ENCODE measurements at places on chromosomes 11 and 22.

GRCh38 chr22:49713003-49713402, 114.7 kb downstream of the BRD1 start:
- DNase-seq: no peak

GRCh38 chr11:20261526-20261925, 101.3 kb upstream of the DBX1 start:
- DNase-seq: peak; percentile 35

- no peak for DNase-seq
Measured at GRCh38 chr22:31097941-31098631, 9.3 kb downstream of the SELENOM start.

DNA sequence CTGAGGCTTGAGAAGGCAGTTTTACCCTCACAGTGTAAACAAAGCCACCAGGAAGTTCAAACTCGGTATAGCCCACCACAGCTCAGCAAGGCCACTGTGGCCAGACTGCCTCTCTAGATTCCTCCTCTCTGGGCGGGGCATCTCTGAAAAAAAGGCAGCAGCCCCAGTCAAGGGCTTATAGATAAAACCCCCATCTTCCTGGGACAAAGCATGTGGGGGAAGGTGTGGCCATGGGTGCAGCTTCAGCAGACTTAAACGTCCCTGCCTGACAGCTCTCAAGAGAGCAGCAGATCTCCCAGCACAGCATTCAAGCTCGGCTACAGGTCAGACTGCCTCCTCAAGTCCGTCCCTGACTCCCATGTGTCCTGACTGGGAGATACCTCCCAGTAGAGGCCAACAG, 69.7 kb downstream of the TTC28 start:
- no peak for DNase-seq

- no peak for DNase-seq
Measured at GRCh38 chr11:46107408-46107718, 13.9 kb downstream of the PHF21A start.

DNA sequence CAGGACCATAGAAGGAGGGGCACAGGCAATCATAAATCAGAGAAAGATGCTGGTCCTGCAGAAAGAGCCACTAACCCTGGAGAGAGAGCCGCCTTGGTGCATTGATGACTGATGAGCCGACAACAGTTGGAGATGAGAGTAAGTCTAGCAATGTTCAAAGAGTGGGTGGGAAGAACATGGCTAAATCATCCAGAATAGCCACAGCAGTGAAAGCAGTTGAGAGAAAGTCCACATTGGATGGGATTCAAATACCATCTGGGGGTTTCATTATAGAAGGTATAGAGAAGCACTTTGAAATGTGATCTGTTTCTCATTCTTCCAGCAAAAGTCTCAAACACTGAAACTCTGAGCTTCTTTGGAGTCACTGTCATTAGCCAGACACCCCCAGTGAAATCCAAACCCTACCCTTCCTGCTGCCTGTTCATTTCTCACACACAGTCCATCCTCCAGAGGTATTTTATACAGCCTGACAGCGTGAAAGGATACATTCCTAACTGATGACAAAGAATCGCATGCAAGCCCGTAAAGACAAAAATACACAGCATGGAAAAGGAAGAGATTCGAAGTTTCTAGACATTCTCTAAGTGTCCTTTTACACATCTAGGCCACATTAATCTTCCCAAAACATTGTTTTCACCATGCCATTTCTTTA, 303.1 kb upstream of the MPPED2 start:
- DNase-seq: no peak

GRCh38 chr11:43924112-43924855, 18.2 kb upstream of the C11orf96 start:
- DNase-seq: no peak

DNA sequence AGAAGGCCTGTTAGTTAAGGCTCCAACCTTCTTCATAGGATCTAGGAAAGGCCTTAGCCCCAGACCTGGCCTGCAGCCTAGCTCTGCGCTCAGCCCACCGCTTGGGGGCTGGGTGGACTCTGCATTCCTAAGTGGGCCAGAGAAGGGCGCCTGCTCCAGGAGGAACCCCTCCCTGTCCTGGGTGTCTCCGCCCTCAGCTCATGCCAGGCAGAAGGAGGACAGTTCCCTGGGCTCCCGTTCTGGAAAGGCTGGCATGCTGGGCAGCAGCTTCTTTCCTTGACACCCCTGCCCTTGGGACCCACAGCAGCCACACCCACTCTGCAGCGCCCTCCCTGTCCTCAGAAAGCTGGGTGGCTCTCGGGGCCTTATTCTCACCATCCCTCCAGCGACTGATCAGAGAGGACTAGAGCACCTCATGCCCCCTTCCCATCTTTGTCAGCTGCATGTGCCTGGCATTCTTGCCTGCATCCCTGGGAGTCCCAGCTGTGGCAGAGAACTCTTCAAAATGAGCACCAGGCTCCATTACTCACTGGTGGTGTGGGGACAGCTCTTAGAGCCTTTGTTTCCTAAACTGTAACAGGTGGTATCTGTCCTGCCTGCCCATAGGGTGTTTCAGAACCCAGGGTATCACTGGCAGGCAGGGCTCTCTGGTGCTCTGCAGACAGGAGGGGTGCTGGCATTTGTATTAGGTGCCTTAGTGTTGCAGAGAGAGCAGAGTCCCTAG, 20.3 kb upstream of the MYRF start:
- DNase-seq: no peak

- no peak for DNase-seq
Measured at GRCh38 chr11:13336246-13336878, 58.8 kb downstream of the BMAL1 start.

DNA sequence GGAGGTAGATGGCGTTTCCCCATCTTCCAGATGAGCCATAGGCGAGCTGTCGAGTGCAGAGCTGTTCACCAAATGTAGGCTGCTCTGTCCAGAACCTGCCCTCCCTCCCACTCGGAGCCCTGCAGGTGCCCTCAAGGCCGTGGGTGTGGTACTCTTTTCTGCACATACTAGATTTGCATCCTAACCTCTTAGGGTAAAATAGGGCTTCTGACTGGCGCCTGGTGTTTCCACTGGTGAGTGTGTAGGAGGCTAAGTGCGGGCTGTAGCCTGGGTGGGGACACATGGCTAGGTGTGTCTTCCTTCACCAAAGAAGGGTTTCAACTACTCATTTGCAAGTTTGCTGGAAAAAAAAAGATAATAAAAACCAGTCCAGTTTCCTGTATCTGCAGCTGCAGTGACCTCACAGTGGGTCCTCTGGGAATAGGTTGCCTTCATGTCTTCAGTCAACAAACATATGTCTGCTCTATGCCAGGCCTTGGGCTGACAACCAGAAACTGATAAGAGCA, 8.5 kb downstream of the BIK start:
- DNase-seq: no peak

- no peak for DNase-seq
Measured at GRCh38 chr11:770642-771616, 6.4 kb downstream of the GATD1 start.

DNA sequence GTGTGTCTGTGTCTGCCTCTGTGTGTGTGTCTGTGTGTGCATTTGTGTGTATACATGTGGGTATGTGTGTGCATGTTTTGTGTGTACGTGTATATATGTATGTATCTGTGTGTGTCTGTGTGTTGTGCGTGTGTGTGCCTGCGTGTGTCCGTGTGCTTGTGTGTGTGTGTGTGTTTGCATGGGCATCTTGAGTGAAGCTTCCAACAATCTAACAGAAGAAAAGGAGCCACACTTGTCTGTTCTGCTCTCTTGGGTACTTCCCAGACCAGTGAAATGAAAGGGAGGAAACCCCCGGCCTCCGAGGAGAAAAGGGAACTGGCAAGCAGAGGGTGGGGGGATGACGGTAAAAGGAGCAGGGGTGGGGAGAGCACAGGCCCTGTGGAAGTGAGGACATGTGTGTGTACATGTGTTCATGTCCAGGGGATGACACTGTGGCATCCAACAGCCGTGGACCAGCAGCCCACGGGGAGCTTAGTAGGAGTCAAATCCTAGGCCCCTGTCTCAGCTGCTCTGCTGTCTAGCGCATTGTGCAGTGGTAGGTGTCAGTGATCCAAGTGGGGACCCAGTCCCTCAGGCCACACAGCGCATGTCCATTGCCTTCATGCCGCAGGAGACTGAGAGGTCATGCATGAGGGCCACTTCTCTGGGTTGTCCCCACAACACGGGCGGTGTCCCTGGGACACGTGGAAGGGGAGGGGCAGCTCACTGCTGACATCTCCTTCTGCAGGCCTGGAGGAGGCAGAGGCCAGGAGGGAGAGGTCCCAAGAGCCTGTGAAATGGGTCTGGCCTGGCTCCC, 8.1 kb downstream of the CSF2RB start:
- no peak for DNase-seq

DNA sequence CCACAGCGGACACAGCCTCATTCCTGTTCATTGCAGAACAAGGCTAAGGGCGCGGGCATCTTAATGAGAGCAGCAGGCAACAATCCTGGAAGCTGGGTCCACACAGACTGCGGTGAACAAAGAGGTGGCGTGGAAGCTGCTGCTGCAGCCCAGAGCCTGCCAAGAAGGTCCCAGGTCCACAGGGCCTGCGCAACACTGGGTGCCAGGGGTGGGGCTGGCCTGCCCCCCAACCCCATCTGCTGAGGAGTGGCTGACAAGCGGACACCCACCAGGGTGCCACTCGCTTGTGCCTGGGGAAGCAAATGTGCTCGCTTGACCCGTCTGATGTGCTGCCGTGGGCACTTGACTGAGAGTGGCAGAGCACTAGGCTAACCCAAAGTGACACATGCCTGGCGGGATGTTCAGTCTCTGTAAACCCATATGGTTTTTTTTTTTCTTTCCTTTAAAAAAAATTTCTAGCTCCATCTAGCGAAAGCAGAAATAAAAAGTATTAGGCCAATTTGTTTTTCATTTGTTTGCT, 83.2 kb upstream of the PITPNB start:
- DNase-seq: no peak

DNA sequence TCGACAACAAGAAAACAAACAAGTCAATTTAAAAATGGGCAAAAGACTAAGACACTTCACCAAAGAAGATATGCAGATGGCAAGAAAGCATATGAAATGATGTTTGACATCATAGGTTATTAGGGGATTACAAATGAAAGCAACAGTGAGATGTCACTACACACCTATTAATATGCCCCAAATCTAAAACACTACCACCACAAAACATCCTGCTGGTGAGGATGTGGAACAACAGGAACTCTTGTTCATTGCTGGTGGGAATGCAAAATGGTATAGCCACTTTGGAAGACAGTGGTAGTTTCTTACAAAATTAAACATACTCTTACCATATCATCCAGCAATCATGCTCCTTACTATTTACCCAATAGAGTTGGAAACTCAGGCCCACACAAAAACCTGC, 29.0 kb downstream of the PRRG4 start:
- DNase-seq: no peak

DNA sequence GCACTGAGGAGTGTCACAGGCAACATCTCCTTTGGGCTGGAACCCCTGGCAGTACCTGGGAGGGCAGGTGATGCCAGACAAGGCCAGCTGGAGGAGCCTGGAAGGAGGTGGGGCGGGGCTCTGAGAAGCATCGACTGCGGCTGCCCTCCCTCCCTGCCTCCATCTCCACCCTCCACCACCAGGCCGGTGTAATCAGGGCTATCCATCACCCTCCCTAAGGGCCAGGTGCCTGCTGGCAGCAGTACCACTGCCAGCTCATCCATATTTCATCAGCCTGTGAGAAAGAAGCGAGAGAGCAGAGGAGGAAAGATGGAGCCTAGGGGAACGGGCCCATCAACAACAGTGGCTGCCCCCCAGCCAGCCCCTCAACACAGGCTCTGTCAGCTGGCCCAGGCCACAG, 51.4 kb upstream of the RASD2 start:
- DNase-seq: no peak

- DNase-seq: no peak
Measured at GRCh38 chr11:117572129-117572528, 224.9 kb downstream of the DSCAML1 start.

DNA sequence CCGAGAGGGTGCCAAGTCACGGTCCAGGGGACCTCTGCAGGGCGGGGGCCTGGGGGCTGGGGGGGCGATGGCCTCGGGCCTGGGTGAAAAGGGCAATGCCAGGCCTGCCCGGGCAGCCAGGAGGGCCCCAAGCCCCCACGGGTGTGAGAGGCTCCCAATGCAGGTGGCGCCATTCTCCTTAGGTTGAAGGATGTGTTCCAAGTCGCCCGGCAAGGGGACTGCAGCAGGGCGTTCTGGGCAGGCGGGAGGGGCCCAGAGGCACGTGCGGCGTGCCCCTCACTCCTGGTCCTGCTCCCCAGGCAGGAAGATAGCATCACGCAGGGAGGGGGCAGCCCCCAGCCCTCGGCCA, 730 bp upstream of the TNNI2 start:
- DNase-seq: no peak

DNA sequence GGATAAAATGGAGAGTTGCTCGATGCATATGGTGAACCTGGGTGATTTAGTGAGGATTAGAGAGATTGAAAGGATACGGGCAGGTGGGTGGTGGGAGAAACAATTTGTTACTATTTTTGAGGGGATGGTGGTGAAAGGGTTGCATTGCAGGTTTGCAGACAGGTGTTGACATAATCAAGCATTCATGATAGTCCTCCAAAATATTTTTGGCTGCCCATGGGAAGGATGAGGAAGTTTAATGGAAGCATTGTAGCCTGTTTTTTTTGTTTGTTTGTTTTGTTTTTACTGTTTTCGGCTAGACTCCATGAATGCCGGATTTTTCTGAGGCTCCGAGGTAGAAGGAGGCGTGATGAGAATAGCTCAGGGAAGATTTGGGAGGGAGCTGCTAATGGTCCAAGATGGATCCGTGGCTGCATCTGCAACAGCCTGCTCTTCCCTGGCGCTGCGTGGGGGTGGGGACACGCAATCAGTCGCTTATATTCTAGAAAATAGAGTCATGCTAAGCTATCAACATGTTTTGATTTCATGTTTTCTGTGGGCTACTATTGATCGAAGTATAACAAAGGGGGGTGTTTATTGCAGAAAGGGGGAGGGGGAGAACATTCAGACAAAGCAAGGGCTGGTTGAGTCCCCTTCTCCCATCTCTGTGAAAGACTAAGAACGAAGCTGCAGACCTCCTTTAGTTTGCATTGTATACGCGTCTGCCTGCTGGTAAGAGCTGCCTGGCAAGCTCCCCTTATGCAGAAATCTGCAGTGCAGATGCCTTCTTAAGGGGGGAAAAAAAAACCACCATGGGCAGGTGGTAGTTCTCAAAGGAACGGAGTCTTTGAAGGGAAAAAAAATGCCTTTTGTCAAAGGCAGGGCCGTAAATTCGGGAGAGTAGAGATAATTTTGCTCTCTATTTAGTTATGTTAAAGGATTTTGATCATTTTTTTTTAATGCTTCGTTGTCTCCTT, 1.0 kb downstream of the RTN3 start:
- no peak for DNase-seq

GRCh38 chr11:56783448-56784041, 35.0 kb upstream of the OR9G4 start:
- peak; percentile 22 for DNase-seq

All from HS-5 (cell line).